ENCODE measurements at places on chromosomes 5 and 9. TPM values are rescaled to one million over a fixed set of nuclear protein-coding genes. Genes with fewer than 3 reads are reported as not detected.

PROB1 gene
- 5.6 TPM for total RNA-seq

BASP1 gene
- total RNA-seq, result 158 TPM

PCDHA6 gene
- not detected for total RNA-seq

SLC1A3 gene
- 4.0 TPM for total RNA-seq

CRB2 gene
- total RNA-seq, result not detected

TCF7 gene
- total RNA-seq, result 3.2 TPM

HTR4 gene
- total RNA-seq, result not detected

EXOSC3 gene
- total RNA-seq, result 18.1 TPM
